Stimulated activated CD4-positive, alpha-beta T cell treated with anti-CD3 and anti-CD28 coated beads, Interleukin-15, amount 100 ng/mL, for 24 hours (primary cell): ENCODE measurements at places on chromosomes 7 and 10.

GRCh38 chr10:18681366-18681765, 22.1 kb downstream of the ARL5B start:
- DNase-seq = no peak

DNA sequence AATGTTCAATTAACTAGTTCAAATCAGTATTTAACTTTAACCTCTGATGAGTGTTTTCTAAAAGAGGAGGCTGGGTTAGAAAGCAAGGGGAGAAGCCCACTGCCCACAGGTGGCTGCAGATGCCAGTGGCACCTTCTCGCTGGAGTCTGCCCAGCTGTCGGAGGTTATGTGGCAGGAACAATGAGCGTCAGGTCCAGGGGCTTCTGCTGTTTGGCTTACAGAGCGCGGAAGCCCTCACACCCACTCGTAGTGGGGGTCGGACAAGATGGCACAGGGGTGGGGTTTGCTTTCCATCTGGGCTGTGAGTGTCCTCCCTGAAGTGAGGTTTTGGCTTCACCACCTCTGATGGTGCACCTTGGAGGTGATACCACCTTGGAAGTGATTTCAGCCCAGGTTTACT, 8.5 kb downstream of the DYNC2I1 start:
- no peak for DNase-seq

GRCh38 chr10:1366322-1366691, 310.1 kb downstream of the WDR37 start:
- DNase-seq = no peak

DNA sequence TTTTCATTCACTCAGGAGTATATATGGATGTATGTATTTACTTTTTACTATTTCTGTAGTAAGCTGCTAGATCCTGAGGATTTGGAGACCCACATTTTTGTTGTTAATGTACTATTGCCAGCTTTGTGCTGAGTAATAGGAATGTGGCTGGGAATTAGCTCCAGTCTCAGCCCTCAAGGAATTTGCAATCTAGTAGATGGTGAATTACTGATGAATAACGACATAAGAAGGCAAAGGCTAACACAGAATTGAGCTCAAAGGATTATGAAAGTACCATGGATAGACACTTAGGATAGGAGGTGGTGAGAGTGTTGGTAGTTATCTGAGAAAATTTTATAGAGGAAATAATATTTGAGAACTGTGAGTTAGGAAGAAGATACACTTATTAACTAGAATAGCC, 19.9 kb downstream of the CASD1 start:
- no peak for DNase-seq

- no peak for DNase-seq
Measured at GRCh38 chr7:124269774-124270173, 236.9 kb upstream of the TMEM229A start.

- DNase-seq = no peak
Measured at GRCh38 chr10:96794836-96795733, 37.0 kb upstream of the LCOR start.

DNA sequence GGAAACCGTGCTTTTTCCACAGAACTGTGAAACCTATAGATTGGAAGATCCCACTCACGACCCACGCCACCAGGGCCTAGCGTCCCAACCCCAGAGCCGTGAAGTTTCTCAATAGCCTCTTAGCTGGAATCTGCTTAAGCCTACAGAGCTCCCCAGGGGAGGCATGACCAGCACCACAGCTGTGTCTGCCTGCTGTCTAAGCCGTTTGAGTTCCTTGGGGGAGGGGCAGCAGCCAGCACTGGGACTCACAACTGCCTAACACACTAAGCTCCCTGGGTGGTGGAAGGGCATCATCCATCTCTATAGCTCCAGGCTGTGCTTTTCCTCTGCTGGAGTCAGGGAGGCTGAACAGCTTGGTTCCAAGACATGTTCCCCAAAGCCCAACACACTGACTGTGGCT, 26.0 kb upstream of the TMEM140 start:
- DNase-seq = no peak

GRCh38 chr10:119546009-119546408, 3.5 kb upstream of the RGS10 start:
- no peak for DNase-seq

GRCh38 chr10:17624996-17625395, 7.8 kb upstream of the HACD1 start:
- DNase-seq = no peak

DNA sequence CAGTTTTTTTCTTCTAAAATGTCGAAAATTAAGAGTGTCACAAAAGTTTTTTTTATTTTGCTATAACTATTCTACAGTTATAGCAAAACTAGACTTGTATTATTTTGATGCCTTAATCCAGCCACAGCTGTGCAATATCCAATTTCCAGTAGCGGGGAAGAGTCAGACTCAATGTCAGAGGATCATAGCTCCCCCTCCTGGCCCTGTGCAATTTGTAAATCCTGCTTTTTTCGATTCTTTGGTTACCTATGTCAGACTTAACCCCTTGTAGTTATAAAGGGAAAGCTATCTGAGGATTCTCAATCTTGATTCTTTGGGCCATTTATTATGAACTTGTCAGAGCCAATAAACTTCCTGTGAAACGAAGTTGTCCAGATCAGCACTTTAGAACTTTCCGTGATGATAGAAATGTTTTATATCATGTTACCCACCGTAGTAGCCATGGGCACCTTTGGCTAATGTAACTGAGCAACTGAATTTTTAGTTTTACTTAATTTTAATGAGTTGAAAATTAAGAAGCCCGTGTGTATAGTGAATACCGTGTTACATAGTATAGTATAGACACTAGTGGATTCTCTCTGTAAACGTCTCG, 87.7 kb upstream of the PRKCQ start:
- peak; percentile 68 for DNase-seq

DNA sequence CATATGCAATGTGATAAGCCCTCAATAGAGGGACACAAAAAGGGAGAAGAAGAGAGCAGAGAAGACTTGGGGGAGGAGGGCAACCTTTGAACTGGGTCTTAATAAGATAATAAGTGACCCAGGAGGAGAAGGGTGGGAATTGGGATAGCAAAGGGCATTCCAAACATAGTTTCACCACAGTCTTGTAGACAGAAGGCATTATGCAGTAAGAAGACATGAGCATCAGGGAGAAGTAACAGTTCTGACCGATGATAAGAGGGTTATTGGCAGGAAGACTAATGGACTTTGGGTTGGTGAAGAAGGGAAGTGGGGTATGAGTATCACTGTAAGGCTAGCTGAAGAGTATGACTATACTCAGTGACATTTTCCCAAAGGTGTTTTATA, 63.6 kb downstream of the TES start:
- no peak for DNase-seq

DNA sequence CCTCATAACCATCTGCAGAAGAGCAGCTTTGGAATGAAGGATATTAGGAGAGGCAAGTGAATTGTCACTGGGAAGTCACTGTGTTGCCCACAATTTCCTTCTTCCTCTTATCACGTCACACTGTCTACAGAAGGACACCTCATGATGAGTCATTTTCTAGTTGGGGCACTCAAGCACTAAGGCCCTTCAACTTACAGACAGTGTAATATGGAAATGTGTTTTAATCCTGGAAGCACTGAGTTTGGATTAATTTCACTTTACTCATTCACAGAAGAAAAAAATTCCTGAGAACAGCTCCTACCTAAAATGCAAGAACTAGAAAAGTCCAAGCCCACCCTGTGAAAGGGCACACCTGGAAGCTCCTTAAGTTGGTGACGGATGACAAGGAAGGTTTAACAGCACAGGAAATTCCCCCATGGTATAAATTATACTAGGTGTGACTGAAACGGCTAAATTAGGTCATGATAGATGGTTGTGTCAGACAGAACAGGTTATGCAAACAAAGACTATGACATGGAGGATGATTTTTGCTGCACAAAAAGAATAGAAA, 56.6 kb downstream of the PARD3 start:
- DNase-seq = no peak

DNA sequence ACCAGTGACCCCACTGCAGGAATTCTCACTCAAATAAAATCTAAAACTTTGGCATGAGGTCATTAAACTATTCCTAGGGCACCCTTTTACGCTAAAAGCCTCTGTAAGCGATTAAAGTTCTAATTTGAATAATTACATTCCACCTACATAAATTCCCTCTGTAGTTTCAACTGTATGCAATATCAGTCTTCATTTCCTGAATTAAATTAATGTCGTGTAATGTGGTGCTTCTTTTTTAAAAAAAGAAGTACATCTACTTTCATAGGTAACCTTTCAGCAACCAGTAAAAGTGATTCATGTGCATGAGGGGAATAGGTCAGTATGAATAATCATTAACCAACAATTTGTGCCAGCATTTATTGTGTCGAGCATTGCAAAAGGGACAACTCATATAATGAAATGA, 44.7 kb downstream of the IMMP2L start:
- no peak for DNase-seq

- DNase-seq = no peak
Measured at GRCh38 chr7:69883399-69883891, 285.2 kb downstream of the AUTS2 start.

GRCh38 chr7:29598613-29599012, 35.0 kb downstream of the PRR15 start:
- DNase-seq = no peak

GRCh38 chr10:88114368-88114767, 250.9 kb downstream of the PTEN start:
- peak; percentile 37 for DNase-seq

DNA sequence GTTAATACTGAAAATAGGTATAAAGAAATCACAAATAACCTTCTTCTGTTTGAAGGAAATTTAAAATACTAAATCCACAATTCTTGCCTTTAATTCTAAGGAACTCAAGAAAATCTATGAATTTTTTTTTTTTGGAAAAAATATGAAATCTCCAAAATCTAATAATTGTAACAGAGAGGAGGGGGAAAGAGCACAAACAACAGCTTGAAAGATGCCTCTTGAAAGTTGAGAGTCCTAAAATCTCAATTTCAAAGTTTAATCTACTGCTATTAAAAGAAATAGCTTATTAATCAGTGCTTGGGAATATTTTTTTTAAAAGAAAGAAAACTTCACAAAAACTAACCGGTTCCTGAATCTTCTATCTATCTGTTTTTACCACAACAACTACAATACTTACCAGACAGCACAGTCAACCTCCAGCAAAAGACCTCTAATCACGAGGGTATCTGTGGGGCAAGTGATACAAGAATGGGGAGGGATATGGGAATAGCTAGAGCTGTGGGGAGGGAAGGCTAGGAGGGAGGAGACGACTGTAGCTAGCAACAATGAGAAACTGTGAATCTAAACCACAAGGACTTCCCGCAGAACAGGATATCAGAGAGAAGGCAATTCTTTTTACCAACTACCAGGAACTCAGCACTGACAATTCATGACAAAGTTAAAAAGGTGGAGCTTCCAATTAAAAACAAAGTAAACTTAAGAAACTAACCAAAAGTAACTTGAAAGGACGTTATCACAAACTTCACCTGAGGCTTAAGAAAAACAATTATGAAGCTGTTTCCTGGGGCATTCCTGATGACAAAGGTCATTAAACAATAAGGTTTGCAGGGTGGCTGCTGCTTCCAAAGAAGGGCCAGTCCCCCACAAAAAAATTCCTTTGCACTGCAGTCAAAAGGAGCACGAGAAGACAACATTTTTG, at the start of gene USP54:
TSS of gene USP54 (minus strand) at position 462 of the 919 bp plus-strand sequence. CDS start 15,684 bp downstream, outside the sequence.
- DNase-seq = no peak

DNA sequence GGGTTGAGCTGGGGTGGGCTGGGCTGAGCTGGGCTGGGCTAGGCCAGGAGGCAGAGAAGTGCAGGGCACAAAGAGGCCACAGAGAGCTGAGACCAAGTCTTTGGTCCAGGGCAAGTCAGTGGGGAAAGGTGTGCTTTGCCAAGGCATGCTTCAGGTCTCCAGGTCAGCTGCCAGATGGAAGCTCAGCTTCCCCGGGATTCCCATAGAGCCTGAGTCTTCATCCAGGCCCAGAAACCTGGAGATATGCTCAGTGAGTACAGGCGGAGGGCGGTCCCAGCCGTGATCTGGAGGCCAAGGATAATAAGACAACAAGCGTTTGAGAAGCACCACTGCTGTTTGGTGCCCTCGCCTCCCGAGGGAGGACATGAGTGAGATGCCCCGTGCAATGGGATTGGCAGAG, 4.7 kb upstream of the CALN1 start:
- DNase-seq = no peak

DNA sequence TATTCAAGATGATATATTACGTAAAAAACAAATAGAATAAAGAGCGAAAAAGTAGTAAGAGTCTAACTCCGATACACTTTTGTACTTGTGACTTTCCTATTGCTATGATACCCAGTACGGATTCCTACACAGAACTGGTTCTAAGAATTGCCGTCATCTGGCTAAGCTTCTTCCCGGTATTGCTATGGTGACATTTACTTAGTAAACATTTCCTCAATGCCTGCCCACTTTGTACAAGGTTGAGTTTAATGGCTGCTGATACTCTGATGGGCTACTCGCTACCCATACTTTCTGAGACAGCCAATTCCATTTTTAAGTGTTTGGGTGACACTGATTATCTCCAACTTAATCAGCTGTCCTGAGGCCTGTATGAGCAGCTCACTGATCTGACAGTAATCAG, 55.6 kb downstream of the OSBPL3 start:
- DNase-seq = no peak

GRCh38 chr7:158394936-158395335, 192.7 kb downstream of the PTPRN2 start:
- peak; percentile 62 for DNase-seq

- DNase-seq = no peak
Measured at GRCh38 chr7:71339924-71340323, 208.0 kb downstream of the GALNT17 start.

GRCh38 chr7:36638586-36639263, 85.6 kb downstream of the AOAH start:
- no peak for DNase-seq

DNA sequence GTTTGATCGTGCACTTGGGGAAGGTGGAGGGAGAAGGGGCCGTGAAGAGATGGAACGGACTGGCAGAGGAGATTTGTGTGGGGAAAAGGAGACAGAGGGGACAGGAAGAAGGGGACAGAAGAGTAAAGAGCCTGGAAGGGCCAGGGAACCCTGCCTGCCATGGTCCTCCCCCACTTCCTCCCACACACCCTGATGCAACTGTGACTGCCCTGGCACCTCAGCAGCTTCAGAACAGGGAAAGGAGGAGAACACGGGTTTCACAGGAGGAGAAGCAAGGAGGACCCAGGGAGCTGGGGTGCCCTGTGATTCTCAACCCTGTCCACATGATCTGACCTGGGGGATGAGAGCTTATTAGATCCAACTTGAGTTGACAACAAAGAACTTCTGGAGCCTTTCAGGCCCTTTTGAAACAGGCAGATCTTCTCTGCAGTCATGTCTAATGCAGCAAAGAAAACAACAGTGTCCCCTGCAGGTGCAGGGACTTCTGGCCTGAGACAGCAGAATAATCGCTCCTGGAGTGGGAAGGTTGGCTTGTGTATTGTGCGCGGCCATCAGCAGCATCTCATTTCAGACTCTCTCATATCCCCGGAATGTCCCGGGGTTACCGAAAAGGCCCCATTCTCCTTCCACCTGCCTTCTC, 421.6 kb downstream of the PAXIP1 start:
- DNase-seq = no peak

DNA sequence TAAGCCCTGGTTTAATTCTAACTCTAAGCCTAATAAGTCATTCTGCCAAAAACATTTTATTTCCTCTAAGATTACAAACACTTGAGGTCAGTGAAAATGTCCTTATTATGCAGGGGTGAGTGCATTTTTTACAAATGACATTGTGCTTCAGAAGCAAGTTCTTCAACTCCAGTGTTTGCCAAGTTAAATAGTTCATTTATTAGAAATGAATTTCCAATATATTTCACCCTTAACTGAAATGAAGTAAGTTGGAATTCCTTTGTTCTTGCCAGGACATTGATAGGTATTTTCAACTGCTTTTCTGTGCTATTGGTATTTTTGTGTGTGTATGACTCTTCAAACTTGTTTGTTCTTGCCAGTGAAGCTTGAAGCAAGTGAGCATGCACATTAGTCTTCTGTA, 89.5 kb upstream of the CCDC6 start:
- DNase-seq = no peak

GRCh38 chr7:139071680-139072079, 35.8 kb upstream of the ZC3HAV1L start:
- DNase-seq = no peak
